MV-4-11 (cell line): ENCODE measurements at places on chromosomes 2 and 18.

GRCh38 chr2:181021199-181021789, 40.9 kb downstream of the UBE2E3 start:
- no peak for DNase-seq

DNA sequence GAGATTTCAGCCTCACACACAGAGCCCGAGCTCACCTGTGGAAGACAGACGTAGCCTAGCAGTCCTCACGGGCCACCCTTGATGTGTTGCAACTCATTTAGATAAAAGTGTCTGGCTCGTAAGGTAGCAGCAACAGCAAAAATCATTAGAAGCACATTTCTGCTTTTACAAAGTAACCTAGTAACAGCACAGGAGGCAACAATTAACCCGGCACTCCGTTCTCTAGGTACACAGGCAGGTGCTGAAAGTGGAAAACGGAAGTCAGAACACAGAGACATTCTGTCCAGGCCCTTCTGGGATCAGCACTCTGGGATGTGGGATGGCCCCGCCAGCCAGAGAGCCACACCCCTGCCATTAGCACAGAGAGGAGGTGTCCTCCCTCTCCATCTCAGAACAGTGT, 99.3 kb downstream of the KLHL29 start:
- no peak for DNase-seq

DNA sequence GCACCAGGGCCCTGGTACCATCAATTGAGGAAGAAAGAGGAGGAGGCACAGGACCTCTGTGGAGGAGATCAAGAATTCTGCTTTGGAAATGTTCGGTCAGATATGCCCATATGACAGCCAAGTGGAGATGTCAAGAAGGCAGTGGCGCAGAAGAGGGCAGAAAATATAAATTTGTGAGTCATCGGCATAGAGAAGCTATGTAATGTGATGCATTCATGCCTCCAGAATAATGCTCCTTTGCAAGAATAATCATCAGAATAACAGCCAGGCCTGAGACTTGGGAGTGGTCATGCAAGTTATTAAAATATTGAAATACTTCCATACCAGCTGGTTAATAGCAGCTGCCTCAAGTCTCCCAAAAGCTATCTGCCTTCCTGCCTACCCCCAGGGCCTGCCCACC, 32.1 kb upstream of the SCG2 start:
- DNase-seq, result no peak

DNA sequence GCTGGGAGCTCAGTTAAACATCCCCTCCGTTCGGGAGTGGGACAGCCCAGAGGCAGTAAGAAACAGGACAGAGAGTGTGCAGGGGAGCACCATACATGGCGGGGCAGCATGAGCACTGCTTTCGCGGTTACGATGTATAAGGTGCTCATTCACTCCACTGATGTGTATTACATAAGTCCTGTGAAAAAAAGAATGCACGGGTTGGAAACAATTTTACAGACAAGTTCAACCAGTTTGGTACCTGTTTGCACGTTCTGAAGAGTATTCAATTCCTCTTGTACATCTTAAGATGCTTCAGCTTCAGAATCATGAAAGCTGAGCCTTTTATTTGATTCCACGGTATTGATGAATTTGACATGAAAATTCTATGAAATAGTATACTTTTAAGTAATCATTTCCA, 97.8 kb upstream of the NETO1 start:
- no peak for DNase-seq

DNA sequence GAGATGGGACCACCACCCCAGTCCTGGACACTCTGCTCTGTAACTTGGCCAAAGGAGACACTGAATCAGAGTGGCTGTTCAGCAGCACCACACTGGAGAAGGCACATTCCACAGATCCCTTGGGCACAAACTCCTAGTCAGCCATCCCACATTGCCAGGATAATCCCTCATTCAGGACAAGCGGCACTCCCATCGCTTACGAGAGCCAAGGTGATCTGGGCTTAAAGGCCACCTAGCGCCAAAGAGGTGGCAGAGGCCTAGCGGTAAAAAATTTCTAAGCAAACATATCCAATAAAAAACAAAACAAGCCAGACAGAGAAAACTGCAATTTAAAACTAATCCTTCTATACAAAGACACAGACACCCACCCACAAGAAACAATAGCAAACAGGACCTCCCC, 62.2 kb downstream of the EPB41L3 start:
- DNase-seq, result no peak
